ENCODE measurements at places on chromosomes 2 and 18.

DNA sequence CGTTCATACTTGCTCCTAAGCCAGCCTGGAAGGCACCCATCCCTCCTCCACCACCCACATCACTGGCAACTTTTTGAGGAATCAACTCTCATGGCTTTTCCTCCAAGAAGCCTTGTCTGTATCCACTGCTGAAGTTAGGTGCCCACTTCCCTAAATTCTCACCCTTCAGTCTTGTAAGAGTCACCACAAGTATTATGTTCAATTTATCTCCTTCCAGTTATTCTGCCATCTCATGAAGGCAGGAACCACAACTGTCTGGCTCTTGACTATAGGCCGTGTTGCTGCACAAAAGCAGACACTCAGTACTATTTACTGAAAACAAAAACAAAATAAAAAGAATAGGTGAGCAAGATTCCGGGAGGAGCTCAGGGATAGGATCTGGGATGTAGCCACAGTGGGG lies 234.8 kb downstream of the CYRIA start:
- DNase-seq: no peak

DNA sequence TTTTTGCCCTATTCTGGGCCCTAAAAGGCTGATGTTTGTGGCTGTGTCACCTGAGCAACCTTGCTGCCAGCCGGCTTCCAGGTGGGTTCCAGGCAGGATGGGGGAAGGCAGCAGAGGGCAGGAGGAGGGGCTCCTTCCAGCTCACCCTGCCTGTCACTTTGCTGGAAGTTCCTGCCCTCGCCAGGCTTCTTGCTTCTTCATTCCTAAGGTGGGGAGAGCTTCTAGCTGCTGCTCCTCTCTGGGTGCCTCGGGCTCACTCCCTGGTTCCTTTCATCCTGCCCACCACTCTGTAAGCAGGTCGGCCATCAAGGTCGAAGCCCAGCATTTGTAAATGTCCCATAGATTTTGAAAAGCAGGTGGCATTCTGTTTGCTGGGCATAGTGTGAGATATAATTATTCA lies 249.4 kb upstream of the HS6ST1 start:
- DNase-seq: no peak

- DNase-seq: no peak
Measured at GRCh38 chr2:150610670-150611279, 123.3 kb upstream of the RND3 start.

DNA sequence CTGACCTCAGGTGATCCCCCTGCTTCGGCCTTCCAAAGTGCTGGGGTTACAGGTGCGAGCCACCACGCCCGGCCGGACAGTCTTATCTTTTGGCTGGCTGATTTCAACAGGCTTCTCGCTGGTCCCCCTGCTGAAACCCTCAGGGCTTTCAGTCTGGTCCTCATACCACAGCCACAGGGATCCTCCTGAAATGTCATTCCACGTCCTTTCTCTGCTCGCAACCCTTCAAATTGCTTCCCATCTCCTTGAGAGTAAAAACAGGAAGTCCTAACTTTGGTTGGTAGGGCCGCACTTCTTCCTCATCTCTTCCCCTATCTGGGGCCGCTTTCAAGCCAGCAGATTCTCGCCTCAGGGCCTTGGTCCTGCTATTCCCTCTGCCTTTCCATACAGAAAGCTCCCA lies 1.4 kb upstream of the CAB39 start:
- no peak for DNase-seq

DNA sequence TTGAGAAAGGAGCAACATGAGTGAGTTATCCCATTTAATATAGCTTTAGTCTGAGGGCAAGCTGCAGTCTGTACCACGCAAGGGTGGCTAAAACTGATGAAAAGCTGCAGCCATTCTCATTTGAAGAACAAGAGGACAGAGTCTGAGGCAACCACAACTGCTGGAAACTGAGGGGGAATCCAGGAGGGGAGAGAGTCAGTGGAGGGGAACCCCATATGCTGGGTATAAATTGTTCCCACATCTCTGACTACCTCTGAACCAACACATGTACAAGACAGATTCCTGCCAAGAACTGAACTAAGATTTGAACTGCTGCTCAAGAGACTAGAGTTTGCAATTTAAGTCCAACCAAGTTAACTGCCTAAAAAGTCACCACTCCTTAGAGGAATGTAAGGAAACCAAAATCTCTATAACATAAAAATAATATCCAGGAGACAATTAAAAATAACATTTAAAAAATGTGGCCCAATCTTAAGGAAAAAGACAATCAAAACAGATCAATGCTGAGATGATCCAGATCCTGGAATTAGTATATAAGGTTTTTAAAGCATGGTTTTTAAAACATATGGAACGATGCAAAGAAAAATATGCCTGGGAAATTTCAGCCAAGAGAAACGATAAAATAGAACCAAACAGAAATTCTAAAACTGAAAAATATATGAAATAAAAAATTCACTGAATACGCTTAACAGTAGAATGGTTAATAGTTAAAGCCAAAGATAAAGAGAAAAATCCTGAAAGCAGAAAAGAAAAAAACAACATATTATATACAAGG lies 11.2 kb downstream of the CWC22 start:
- DNase-seq: no peak

GRCh38 chr2:191195021-191195420 lies 44.2 kb upstream of the STAT4 start:
- DNase-seq: no peak

GRCh38 chr18:52287151-52287550 lies 52.8 kb upstream of the DCC start:
- DNase-seq: no peak

GRCh38 chr2:10380048-10380926 lies 67.8 kb downstream of the ODC1 start:
- DNase-seq: no peak

- DNase-seq: peak; percentile 59
Measured at GRCh38 chr2:197097578-197098366, 171.3 kb upstream of the PGAP1 start.

DNA sequence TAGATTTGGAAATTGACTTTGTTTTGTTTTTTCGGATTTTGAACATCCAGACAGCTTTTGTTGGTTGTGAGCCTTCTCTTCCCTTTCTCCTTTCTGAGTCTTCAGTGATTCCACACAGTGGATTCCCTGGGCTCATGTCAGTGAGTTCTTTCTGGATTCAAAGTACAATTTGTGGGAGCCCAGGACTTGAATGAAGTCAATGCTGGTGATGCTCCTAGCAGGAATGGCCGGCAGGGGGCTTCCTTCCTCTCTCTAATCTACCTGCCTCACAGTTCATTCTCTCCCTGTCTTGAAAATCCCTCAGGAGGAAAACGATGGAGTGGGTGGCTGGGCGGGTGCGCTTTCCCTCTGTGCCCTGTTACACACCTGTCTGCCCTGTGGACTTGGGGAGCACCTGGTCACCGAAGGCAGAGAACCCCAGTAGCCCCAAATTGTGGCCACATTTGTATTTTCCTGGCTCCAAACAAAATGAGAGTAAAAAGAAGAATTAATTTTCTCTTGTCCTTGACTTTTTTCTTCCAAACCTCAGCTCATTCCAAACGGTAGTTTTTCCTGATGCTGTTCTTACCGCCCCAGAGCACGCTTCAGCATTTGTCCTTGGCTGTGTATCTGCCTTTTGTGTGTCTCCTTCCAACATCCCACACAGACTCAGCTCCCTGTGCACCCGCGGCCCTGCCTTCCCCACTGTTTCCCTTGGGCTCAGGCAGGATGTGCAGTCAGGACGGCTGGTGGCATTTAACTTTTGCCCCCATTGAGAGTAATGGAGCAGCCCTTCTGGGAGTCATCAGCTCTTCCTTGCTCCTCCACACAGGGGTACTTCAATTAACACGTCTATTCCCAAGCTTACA lies 86.6 kb downstream of the MARCO start:
- DNase-seq: no peak

DNA sequence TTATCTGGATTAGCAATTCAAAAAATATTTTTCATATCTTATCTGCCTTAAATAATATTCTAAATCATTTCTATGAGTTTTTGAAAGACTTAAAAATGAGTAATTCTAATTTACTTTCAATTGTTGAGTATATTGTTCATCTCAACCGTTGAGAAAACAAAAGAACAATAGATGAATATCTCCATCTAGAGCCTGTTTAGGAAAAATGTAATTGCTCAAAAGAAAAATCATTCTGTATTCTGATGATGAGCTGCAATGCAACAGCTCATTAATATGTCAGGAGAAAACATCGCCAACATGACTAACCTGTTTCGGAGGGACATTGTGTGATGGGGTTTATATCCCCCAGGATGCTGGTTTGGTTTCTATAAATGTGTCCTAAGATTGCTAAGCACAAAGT lies 417.6 kb downstream of the SUCLG1 start:
- no peak for DNase-seq

DNA sequence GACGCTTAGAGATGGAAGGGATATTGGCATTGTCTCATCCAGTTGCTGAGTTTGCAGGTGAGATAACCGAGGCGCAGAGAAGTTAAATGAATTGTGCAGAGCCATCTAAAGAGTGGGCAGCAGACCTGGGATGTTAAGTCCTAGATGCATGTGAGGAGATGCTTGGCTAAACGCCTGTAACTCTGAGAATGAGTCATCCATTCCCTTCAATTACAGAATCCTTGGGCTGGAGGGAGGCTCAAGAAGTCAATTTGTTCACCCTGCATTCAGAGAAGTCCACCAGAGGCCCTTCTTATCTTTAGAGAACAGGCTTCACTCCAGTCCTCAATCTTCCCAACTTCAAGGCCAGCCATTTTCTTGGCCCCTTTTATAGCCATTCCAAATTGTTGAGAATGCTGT lies 1.6 kb downstream of the EHD3 start:
- no peak for DNase-seq

DNA sequence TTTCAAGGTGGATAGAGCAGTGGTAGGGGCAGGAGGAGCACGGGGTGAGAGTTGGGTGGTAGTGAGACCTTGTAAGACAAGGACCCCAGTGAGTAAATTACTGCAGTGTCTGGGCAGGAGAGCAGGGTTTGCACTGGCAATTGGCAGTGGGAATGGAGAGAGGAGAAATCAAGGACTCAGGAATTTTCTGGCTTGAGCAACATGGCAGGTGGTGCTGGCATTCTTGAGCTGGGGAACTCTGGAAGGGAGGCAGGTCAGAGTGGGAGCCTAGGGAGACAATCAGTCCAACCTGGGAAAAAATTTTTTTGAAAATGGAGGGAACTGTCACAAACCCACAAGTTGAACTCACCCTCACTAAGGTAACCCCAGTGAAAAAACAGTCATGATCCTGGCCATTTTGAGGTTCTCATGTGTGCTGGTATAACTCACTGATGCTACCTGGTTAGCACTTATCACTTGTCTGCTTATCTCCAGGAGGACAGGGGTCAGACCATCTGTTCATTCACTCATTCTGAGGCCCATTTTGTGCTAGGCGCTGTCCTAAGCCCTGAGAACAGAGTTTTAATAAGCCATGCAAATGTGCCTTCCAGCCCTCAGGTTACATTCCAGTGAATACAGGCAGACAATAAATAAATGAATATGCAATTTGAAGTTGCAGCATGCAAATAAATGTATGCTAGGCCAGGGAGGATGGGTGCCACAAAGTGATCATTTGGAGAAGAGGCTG lies 92.2 kb upstream of the SEC11C start:
- no peak for DNase-seq

- DNase-seq: no peak
Measured at GRCh38 chr2:175036582-175037018, 31.4 kb upstream of the CHN1 start.

GRCh38 chr18:69400976-69401225 lies 213 bp downstream of the DOK6 start:
- no peak for DNase-seq

DNA sequence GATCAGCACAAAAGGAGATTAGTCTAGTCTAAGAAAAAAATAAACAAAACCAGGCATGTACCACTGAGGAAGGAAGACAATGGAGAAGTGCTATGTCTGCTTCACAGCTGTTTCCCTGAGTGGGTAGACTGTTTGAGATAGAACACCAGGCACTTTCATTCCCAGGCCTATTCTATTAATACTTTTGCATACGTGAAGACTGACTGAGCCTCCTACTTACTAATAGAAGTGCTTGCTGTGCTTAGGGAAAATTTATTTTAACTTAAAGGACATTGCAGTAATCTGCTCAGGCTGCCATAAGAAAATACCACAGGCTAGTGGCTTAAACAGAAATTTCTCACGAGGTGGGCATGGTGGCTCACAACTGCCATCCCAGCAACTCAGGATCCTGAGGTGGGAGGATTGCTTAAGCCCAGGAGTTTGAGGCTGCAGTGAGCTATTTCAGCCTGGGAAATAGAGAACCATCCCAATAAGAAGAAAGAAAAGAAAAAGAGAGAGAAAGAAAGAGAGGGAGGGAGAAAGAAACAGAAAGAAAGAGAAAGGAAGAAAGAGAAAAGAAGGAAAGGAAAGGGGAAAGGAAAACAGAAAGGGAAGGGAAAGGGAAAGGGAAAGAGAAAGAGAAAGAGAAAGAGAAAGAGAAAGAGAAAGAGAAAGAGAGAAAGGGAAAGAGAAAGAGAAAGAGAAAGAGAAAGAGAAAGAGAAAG lies 33.0 kb downstream of the CMPK2 start:
- no peak for DNase-seq

DNA sequence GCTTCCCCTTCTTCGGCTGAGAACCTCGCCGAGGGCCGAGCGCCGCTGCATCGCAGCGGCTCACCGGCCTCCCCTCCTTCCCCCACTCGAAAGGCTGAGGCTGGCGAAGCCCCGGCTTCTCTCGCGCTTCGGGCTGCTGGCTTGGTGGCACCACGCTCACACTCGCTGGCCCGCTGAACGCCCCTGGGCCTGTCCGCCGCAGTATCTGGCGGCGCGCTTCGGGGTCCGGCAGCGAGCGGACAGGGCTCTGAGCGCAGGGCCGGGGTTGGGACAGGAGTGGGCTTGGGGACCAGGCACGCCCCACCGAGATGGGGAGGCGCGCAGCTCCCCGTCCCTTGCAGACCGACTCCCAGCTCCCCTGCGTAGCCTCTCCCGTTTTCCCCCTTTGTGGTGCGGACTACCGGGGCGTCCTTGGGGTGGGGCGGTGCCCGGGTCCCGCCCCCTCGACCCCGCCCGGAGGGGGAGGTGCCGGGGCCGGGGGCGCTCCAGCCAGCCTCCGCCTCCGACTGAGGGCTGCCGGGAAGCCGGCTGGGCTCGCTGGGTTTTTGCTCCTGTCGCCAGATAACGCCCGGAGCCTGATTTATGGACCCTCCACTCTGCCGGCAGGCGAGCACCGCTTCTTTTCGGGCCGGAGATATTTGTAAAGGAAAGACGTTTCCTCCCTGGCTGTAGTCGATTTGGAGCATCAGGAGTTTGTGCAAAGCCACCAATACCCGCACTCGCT lies 3.8 kb downstream of the GBX2 start:
- no peak for DNase-seq

DNA sequence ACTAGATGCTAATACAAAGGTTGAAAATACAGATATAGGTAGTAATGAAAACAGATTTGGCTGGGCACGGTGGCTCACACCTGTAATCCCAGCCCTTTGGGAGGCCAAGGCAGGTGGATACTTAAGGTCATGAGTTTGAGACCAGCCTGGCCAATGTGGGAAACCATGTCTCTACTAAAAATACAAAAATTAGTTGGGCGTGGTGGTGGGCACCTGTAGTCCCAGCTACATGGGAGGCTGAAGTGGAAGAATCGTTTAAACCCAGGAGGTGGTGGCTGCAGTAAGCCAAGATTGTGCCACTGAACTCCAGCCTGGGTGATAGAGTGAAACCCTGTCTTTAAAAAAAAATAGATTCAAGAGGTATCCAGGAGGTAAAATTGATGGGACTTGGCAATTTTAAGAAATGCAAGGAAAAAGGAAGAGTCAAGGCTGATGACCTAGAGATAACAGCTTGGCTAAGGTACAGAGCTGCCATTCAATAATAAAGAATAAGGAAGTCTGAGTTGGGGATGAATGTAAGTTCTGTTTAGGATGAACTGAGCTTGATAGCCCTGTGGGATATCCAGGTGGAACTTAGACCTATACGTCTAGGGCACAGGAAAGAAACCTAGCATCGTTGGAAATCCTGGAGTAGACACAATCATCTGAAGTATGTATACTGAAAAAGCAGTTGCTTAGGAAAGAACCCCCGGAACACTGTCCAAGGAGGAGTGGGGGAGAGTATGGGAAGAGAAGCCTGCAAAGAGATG lies 9.1 kb downstream of the MAT2A start:
- DNase-seq: no peak
